ENCODE measurements at places on chromosomes 7 and 10.

DNA sequence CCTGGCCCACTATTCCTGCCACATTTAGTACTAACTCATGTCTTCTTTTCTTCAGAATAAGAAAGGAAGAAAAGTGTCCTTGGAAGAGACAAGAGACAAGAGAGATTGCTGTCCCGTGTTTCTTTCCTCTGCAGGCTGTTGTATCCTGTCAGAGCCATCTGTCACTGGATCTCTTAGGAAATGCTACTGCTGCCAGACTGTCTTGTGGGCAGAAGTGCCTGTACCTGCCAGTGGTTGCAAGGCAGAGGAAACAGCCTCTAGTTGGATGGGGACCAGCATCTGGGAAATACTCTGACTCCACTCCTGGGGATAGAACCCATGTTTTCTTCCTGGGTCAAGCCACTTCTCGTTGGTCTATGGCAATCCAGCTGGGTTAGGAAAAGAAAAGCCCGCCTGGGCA lies 16.7 kb upstream of the MAP3K8 start:
- no peak for DNase-seq

GRCh38 chr10:132407243-132407746 lies 10.3 kb downstream of the PWWP2B start:
- DNase-seq: no peak

DNA sequence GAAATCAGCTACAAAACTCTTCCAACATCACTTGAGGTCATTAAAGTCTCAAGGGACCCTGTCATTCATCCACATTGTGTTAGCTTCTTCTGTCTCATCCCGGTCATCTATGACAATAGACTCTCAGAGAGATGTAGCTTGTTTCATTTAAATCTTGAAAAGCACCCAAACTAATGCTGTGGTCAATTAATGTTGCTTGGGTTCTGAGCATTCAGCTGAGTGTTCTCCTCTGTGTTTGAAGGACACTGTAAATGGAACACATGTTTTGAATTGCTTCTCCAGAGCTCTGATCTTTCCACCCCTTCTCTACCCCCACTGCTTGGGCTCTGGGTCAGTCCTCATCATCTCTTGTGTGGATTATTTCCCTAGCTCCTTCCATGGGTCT lies 19.6 kb upstream of the ADD3 start:
- DNase-seq: no peak

- DNase-seq: no peak
Observed at GRCh38 chr10:36448760-36449691, 676.4 kb upstream of the ANKRD30A start.

DNA sequence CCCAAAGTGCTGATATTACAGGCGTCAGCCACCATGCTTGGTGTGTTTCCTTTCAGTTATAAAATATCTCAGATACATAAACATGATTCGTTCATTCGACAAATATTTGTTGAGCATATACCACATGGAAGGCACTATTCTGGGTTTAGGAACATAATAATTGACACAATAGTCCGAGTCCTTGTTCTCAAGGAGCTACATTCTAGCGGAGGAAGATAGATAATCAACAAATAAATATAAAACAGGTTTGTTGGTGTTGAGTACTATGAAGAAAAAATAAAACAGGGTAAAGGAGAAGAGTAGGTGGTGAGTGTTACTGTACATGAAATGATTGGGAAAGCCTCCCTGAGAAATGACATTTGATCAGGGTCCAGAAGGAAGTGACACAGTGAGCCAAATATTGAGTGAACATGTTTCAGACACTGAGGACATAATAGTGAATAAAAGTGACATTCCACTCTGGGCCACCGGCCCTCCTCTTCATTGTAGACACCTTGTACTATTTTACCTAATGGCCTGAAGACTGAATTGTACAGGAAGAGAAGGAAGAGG lies 6.9 kb upstream of the HILPDA start:
- DNase-seq: no peak

DNA sequence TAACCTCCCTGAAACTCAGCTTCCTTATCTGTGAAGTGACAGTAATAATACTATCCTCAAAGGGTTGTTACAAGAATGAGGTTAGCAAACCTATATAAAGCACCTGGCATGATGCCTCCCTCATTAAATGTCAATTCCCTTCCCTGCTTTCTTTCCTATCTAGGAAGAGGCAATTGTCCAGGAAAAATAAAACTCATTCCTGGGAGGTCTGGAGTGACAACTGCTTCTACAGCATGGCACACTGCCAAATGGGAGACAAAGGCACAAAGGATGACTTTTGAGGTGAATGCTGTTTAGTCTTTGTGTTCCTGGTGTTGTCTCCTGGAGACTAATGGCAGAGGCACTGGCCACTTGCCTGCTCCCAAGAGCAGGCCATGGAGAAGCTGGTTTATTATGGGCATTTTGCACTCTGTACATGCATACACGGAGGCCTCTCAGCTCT lies 32.2 kb upstream of the PDE1C start:
- DNase-seq: no peak

DNA sequence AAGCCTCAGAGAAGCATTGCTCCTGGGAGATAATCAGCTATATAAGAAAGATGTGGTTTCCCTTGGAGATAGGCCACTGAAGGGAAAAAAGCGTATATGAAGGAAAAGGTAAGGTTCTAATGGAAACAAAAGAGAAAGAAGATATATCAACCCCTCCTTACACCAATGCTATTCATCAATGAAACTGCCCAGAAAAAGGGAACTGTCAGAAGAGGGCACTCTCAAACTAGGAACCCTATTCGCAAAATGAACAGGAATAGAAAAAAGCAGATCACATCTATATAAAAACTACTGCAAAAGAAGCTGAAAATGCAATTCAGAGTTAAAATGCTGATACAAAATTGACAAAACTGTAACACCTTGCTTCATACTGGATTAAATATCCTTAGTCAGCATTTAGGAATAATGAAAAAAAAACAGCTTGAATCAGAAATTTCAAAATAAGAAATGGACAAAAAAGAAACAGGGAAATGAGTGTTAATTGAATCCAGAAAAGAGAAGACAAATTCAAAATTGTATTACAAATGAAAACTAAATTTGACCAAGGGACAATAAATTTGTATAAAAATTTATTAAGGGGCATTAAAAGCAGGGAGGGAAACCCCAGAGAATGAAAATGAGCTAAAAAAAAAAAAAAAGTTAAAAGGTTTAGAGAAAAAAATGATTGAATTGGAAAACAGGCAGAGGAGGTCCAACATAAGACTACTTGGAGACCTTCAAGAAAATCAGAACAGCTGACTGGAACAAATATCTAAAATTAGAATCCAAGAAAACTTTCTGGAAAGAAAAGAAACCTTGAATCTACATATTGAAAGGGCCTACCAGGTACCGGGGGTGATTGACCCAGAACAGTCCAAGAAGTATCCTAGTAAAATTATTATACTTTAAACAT lies 17.9 kb downstream of the NHLRC2 start:
- no peak for DNase-seq

DNA sequence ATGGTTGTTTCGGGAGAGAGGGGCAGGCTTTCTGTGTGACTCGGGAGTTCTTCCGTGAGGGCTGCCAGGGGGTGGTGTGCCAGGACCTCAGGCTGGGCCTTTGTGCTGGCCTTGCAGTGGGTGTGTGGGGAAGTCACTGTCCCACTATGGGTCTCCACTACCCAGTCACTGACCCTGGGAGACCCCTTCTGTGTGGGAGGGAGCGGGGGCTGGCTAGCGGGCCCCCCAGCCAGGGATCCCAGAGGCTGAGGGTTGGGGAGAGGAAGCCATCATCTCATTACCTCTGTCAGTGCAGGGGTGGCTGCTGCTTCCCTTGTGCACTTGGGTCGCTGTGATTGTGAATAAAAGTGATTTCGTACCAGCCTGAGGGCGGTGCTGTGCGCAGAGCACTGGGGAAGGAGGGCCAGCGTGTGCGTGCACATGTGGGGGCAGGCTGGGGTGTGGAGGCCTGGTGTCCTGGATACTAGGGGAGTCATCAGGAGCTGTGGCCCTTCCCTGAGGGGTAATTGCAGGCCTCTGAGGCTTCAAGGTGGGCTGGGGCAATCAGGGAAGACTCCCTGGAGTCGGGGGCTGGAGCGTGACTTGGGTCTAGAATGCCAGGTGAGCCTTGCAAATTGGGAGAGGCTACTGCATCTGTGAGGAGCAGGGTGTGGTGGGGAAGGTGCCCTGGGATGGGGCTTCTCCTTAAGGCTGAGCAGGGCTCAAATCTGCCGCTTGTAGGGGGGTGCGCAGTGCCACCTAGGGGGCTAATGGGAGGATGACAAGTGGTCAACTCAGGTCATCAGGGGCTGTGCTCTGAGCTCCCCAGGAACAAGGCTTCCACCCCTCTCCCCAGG lies 98.9 kb downstream of the NEURL1 start:
- DNase-seq: no peak

DNA sequence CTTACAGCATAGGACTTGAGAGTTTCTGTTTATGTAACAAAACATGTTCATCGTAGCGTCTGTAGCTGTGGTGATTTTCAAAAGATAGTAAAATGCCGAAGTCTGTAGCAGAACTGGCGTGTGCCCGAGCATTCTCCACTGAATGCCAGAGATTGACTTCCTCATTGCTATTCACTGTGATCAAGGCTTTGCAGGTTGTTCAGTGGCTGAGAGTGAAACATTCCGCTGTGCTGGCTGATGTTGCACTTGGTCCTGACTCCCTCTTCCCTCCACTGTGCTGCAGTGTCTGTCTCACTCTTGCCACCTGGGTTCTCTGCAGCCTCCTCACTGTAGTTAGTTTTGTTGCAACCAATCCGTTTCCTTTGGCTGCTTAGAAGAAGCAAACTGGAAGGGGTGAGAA lies 37.6 kb downstream of the FHIP2A start:
- no peak for DNase-seq

- DNase-seq: no peak
Observed at GRCh38 chr10:105993609-105994008, 1170.9 kb downstream of the SORCS1 start.

DNA sequence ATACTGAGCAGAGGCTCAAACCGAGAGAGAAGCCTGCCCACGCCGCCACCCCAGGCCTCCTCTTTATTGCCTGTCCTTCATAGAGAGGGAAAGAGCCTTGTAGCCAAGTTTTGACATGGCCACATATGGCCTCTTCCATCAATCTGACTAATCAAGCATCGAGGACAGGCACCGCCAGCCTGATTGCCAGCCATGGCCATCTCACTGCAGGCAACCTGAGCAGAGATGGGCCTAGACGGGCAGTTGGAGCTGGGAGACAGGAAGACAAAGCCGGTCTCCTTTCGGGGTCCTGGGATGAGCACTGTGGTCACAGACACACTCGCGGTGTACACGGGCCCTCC lies 67.2 kb downstream of the EBF3 start:
- no peak for DNase-seq

DNA sequence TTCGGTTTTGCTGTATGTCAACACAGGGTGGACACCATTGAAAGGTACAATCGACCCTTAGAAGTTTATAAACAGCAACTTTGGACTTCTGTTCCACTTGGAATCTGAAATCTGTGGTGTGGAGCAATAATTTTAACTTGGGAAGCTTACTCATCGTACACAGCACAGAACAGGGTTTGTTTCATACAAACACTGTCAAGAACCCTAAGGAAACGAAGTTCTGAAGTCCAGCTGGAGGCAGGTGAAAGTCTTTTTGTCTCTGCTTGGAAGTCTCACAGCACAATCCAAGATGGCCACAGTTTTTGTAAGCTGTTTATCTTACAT lies 31.5 kb downstream of the NMT2 start:
- DNase-seq: no peak

DNA sequence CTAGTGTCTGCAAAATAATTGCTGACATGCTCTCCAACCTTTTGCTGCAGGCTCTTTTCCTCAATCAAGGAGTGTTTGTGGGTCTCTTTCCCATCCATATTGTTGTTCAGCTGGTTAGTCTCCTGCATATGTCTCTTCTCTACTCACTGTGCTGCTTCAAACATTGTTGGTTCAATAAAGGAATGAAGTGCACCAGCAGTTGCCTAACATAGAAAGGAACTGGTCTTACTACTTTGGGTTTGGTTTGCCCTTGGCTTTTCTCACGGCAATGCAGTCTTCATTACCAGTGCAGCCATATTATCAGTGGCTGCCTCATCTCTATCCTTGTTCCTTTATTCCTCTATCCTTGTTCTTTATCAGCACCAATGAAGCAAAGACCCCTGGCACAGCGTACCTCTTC lies 169.7 kb upstream of the TPK1 start:
- DNase-seq: no peak

DNA sequence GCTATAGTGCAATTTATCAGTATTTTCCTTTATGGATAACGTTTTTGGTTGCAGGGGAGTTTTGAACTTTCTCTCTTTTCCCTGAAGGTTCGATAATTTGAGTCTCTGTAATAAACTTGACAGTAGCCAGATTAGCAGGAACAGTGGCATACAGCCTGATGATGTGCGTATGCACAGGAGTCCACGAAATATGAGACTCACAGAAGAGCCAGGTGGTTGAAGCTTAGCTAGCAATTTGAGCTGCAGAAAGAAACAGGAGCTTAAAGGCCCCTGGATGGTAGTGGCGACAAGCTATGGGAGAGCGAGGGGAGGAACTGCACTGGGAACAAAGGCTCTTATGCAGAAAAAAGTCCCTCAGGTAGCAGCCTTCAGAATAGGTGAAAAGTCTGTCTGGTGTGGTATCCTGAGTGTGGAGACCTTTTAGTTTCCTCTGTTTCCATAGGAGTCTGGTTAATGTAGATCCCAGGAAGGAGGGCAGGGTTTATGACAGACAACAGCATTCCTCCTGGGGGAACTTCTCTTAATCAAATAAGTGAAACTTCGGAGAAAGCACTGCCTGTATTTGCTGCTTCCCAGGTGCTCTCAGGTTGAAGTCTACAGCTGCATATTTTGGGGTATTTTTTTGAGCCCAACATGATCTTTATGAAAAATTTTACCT lies 32.7 kb downstream of the FANK1 start:
- DNase-seq: no peak

GRCh38 chr10:104255311-104255981 lies 754 bp downstream of the GSTO1 start:
- DNase-seq: no peak

DNA sequence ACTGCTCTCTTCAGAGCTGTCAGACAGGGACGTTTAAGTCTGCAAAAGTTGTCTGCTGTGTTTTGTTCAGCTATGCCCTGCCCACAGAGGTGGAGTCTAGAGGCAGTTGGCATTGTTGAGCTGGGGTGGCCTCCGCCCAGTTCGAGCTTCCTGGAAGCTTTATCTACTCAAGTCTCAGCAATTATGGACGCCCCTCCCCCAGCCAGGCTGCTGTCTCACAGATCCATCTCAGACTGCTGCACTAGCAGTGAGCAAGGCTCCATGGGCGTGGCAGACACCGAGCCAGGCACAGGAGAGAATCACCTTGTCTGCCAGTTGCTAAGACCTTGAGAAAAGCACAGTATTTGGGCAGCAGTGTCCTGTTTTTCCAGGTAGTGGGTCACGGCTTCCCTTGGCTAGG lies 98.1 kb downstream of the SDHAF3 start:
- no peak for DNase-seq

GRCh38 chr7:123811056-123811455 lies 33.9 kb upstream of the HYAL4 start:
- DNase-seq: no peak

DNA sequence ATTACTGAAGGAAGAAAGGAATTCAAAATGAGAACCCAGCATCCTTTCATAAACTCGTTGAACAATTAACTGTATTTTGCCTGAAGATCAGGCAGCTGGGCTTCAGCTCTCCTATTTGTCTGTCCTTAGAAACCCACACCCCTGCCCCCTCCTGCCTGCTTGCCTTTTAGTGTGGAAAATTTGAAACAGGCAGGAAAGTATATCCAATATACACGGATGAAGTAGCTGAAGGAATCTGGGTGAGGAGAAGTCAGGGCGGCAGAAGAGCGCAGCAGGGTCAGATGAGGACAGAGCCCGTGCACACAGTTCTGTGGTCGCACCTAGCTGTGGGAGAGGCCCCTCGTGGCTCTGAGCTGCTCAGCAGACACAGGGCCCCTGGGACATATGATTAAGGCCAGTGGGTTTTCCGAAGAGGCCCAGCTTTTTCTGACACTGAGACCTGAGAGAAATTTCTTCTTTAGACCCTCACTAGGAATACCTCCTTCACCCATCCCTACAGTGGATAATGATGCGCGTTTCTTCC lies 87.9 kb downstream of the ACTR3B start:
- DNase-seq: no peak

All from activated CD8-positive, alpha-beta memory T cell treated with anti-CD3 and anti-CD28 coated beads for 4 hours (primary cell).